Activated CD8-positive, alpha-beta memory T cell treated with anti-CD3 and anti-CD28 coated beads for 1 hour (primary cell): ENCODE measurements at places on chromosomes 2 and 18.

DNA sequence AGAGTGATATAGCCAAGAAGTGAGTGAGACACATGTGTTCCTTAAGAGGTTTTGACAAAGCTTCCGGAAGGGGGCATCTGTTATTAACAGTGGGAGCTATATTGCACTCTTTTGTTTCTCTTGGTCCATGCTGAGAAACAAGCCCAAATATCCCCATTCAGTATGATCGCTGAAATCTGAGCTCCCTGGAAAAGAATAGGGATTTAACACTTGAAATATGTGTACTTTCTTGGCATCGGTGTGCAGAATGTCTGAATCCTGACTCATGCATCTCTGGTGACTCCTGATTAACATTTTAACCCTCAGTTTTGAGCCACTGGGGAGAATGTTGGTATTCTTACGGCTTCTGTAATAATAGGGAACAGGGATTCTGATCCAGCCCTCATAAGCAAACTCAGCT, 448.1 kb downstream of the TSN start:
- no peak for DNase-seq

GRCh38 chr2:145157036-145157675, 637.2 kb upstream of the ZEB2 start:
- DNase-seq, result no peak

DNA sequence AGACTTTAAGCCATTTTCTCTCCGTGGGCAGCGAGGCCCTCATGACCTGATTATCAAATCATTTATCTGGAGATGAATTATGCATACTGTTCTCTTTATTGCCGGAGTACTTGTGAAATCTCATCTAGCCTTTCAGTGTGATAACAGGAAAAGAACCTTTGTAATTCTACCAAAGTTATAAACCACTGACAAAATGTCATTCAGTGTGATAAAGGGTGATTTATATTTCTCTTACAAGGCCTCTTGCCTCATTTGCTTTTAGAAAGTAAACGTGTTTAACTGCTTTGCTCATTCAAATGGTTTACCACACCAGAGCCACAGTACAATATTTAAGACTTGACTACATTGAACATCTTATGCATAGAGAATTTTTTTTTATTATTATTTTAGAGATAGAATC, 13.8 kb downstream of the MTCL1 start:
- DNase-seq, result no peak

- DNase-seq, result no peak
Measured at GRCh38 chr2:190809139-190809764, 71.4 kb upstream of the GLS start.
